Esophagus squamous epithelium (tissue), 5 donors: ENCODE measurements at places on chromosomes 3 and 15.

DNA sequence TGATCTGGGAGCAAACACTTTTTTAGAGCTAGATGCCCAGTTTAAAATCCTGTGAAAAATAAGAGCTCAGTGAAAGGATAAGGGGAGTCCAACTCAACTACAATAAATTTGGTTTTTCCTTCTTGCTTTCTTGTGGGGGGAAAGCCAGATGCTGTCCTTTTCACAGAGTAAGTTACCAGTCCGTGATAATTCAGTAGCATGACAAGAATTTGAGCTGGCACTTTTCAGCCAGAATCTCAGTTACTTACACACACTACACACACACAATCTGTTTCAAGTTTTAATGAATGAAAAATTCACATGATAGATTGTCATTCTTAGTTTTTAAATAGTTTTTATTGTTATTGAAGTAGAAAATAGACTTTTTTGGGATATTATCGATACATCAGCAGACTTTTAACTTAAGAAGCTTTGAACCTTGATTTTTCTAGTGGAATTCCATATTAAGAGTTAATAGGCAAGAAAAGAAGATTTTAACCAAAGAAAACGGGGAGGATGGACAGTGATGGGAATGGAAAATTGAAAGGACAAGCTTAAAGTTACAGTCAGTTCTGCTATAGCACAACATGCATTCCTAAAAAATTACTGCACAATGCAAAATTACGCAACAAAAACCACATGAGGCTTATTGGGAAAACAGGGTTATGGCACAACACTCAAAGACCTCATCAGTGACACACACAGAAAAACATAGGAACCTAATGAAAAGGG, 47.0 kb downstream of the PSMD6 start:
- DNase-seq: no peak

- DNase-seq: no peak
These were observed 983 bp downstream of the KBTBD12 start for GRCh38 chr3:127915937-127916493.

DNA sequence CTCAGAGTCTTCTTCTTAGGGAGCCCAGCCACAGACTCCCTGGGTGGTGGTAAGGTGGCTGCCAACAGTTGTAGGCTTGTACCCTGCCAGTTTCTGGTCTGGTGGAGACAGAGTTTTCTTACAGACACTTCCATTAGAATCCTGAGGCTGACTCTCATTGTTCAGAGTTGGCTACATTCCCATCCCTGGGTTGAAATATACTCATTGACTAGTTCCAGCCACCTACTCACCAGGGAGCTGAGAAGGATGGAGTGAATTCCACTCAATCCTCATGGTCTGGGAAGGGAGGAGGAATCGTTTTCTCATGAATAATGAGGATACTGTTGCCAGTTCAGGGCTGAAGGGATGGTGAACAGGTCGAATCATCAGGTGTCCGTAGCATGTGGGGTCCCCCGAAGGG, 226.5 kb upstream of the PROK2 start:
- DNase-seq: no peak

DNA sequence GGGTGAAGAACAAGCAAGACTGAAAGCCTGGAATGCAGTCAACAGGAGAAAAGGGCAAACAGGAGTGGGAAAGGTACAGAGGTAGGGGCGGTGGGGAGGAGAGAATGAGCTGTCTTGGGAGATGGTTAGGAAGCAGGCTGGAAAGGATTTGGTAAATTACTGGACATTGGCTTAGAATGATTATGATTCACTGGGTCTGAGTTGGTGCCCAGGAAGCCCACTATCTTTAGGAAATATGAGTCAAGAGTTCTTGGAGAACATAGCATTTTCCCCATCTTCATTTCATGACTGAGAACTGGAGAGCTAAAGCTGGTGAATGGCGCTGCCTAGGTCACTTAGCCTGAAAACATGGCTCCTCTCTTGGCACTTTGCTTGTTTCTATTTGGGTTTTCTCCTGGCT, 74.7 kb upstream of the C3orf80 start:
- DNase-seq: no peak

DNA sequence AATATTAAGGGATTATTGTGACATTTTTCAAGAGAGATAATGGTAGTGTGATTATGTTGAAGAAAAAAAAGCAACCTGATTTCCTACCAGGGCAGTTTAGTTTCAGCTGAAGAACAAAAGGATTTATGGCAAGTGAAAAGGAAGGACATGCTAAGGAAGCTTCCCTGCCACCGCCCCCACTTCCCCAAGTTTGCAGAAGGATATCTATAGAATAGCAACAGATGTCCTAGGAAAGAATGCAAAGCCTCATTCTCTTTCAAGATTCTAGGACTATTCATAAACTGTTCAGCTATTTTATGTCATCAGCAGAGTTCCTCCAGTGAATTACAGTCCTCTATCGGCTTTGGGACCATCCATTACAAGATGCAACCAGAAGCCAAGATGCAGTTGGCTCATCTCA, 160.8 kb downstream of the SATB1 start:
- DNase-seq: no peak

DNA sequence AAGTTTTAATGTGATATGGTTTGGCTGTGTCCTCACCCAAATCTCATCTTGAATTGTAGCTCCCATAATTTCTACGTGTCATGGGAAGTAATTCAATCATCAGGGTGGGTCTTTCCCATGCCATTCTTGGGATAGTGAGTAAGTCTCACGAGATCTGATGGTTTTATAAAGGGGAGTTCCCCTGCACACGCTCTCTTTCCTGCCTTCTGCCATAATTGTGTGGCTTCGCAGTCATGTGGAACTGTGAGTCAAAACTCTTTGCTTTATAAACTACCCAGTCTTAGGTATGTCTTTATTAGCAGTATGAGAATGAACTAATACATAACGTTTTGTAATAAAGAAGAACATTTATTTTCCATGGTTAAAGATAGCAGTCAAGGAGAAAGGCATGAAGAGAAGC, 39.2 kb upstream of the GOLIM4 start:
- DNase-seq: no peak

- DNase-seq: no peak
These were observed 1050.0 kb downstream of the TBL1XR1 start for GRCh38 chr3:176147251-176147650.

GRCh38 chr15:62564886-62565633, 400.0 kb upstream of the C2CD4B start:
- no peak for DNase-seq

DNA sequence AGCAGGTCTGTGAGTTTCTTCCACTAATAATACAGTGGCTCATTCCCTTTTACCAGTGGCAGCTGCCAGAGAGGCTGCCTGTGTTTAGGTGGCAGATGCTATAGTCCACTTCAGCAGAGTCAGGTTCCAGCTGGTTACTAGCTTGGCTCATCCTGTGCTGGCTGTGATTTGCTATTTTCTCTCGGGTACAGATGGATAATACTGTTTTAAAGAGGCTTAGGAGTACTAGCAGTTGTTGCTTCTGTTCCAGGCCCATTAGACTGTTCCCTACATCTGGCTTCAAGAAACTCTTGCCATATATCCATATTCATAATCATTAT, 41.0 kb downstream of the ZNF609 start:
- DNase-seq: no peak

DNA sequence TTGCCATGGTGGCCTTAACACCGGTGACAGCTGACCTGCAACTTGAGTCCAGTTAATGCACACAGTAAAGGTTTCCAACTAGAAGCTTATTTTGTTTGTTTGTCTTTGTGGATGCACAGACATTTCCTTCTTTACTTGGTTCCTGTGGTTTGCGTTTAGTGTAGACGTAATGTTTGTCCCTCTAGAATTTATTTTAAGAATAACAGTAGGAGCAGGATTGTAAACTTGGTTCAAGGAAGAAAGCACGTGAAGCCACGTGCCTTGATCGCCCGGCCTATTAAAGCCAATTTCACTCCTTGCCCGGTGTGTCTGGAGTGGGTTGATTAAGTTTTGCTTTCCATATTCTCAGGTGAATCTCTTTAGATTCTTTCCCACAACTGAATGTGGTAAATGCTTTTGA, 263.2 kb upstream of the C2CD4B start:
- DNase-seq: no peak

- DNase-seq: no peak
These were observed 104.7 kb upstream of the ROBO1 start for GRCh38 chr3:79872483-79872882.

GRCh38 chr3:34533451-34533850, 735.0 kb downstream of the PDCD6IP start:
- no peak for DNase-seq

- no peak for DNase-seq
These were observed 88.8 kb downstream of the SENP7 start for GRCh38 chr3:101423984-101424888.

- DNase-seq: no peak
These were observed 110.0 kb downstream of the TJP1 start for GRCh38 chr15:29712149-29712885.

- DNase-seq: no peak
These were observed 10.4 kb downstream of the GOLM2 start for GRCh38 chr15:44298878-44299277.

DNA sequence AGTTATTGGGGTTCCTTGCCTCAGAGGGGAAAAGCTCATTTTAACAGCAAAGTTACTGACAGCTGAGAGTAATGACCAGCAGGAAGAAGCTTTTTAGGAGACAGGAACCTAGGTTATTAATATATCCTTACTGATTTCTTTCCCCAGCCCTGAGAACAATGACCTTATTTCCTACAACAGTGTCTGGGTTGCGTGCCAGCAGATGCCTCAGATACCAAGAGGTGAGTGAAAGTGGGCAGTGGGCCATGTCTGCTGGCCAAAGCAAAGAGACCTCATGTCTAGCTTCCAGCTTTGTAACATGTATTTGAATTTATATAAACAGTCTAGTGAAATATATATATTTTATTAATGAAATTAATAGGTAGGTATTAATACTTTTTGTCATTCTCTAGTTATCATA, 5.0 kb downstream of the CCNDBP1 start:
- DNase-seq: no peak

GRCh38 chr3:107884719-107885460, 205.9 kb downstream of the CD47 start:
- no peak for DNase-seq

GRCh38 chr15:24786347-24786746, 110.8 kb downstream of the NPAP1 start:
- no peak for DNase-seq

DNA sequence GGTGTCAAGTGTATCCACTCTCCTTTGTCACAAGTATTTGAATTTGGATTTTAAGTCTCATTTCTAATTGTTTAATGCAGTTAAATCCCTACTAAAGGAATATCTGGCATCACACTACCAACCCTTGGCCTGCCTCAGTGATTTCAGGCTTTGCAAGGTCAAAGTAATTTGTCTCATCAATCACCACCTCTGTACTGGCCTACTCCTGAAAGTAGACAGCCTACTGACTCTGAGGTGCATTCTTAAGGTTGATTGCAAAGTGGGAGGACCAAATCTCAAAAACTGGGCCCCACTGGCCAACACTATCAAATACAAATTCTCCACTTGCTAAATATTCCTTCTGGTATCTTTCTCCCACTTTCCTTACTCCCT, 851 bp upstream of the TEX55 start:
- no peak for DNase-seq

- DNase-seq: no peak
These were observed 15.3 kb downstream of the PYDC2 start for GRCh38 chr3:191476066-191476772.

- no peak for DNase-seq
These were observed 71.7 kb downstream of the ANKRD28 start for GRCh38 chr3:15726043-15726442.

DNA sequence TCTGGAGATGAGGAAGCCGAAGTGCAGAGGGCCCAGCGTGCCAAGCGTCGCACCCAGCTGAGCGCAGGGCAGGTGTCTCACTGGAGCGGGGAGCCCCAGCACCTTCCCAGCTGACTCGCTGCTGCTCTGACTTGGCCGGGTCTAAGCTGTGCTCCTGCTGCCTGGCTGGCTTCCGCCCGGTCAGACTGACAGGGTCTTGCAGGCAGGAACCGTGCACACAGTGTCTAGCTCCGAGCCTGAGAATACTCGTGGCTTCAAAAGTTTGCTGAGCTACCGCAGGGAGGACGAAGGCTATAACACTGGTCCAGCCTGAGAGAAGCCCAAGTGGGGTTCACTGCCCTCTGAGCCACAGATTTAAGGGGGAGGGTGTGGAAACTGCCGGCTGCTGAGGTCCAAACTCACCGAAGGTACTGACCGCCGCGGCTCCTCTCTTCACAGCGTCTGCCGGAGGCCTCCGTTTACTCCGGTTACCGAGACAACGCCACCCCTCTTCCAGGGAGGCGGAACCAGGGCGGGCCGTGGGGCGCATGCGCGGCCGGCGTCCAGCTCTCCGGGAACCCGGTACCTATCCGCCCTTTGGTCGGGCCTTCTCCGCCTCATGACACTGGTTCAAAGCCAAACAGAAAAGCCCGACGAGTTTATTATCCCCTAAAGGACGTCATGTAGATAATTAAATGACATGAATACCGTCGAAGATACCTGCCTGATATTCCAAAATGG, at the start of gene CFAP44:
CFAP44 (minus strand) TSS at position 443 of the 720 bp plus-strand sequence. CDS start 7,829 bp downstream, outside the sequence.
- DNase-seq: no peak

DNA sequence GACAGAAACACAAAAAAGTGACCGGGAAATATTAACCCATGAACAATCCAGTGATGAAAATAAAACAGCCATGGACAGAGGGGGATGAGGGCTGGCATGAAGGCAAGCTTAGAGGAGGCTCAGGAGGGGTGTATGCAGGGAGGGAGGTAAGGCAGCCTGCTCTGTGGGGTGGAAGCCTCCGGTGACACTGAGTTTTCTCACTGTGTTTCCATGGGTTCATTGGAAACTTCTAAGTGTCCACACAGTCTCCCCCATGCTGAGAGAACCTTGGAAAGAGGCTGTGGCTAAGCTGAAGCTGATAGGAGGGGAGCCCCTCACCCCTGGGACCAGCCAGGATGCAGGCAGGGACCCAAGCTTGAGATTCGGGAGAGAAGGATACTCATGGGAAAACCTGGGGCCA, 6.8 kb upstream of the SKOR1 start:
- DNase-seq: no peak

DNA sequence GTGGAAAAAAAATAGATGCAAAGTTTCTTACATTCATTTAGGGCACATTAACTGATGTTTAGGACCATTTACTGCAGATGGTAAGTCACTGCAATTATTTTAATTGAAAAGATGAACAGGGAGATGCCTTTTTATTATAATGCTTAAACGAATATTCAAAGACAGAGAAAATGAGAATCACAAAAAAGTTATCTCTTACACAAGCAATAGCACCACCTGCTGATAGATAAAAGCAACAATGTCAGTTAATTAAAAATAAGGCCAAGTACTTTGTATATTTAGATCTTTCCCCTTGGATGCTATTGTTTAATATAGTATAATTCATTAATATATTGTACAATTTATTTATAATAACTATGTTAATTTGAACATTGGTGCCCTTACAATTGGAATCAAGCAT, 55.9 kb downstream of the IFT80 start:
- no peak for DNase-seq

- DNase-seq: no peak
These were observed 105.5 kb upstream of the IL12A start for GRCh38 chr3:159882790-159883779.

GRCh38 chr3:143763564-143764162, 84.6 kb downstream of the SLC9A9 start:
- DNase-seq: no peak

GRCh38 chr3:126056681-126057500, 27.0 kb downstream of the SLC41A3 start:
- no peak for DNase-seq
